WTC11 (cell line): ENCODE measurements at places on chromosomes 11 and 22.

DNA sequence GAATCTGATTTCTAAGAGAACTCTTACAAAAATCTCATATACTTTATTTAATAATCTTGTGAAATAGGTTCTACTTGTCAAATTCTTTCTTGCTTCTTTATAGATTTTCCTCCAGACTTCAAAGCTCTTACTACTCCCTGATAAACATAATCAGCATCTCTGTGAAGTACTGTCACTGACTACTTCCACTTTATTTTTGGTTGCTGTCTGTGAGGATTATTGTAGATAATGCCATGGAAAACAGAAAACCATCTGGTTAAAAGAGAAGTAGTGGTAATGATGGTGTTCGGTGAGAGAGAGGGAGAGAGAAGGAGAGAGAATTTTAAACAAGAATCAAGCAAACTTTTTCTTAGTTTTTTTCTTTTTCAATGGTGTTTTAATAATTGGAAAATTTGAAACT is 152.3 kb downstream of the TMEM135 start:
- no peak for DNase-seq

GRCh38 chr11:43697679-43698078 is 17.1 kb downstream of the HSD17B12 start:
- no peak for DNase-seq

DNA sequence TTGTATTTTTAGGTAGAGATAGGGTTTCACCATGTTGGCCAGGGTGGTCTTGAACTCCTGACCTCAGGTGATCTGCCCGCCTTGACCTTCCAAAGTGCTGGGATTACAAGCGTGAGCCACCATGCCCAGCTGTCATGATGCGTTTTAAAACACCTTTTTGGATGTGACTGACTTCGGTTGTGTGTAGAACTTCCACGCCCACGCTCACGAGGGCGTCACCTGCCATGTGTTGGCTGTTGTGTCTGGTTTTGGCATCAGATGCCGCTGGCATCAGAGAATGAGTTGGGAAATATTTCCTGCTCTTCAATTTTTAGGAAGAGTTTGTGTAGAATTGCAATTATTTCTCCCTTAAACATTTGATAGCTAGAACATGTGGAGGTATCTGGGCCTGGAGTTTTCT is 109.1 kb downstream of the KCNQ1 start:
- no peak for DNase-seq

DNA sequence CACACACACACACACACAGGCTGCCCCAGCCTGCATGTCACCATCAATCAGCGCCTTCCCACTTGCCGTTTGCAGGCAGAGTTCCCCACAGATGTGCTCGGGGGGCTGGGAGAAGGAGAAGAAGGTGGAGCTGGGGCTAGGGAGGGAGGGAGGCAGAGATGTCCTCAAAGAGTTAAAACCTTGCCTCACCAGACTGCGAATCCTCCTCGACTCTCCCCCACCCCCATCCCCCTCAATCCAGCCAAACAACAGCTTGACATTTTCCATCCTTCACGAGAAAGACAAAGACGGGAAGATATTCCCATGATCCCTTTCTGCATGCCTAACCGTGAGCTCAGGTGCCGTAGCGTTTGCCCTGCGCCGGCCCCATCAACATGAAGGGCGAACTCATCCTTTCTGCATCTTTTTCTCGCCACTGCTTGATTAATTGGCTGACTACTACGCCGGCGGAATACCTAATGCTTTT is 365.5 kb downstream of the MIAT start:
- no peak for DNase-seq

DNA sequence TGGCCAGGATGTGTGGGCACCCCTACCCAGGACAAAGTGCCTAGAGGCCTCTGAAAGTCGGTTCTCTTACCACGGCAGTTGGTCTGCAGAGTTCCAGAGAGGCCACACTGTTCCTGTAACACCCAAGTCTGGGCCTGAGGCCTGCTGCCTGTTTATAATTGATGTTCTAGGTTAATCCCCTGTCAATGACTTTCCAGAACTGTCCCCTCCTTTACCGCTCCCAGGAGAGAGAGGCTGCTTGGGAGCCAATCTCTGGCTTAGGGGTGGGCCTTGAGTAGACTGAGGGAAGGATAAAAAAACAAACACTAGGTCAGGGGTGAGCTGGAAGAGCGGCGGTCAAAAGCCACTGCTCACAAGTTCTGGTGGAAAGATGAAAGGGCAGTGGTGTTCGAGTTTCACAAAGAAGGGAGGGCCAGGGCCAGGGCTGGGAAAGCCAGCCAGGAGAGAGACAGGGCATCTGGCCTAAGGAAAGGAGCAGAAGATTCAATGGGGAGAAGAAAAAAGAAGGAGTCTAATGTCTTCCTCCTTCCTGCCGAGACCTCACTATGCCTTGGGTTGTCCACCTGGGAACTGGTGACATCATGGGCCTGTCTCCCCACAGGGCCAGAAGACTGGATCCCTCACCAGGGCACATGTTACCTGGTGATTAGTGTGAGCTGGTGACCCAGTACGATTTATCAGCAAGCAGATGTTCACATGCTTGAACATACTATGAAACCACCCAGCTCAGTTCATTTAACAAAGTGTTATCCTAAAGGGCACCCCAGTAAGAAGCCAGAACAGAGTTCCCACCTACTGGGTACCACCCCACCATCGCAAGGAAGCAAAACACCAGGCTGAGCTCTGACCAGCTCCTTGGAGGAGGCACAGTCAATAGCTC is 50.2 kb downstream of the PC start:
- no peak for DNase-seq

GRCh38 chr11:19955660-19956059 is 204.6 kb downstream of the DBX1 start:
- no peak for DNase-seq
